ENCODE measurements at places on chromosomes 3 and 15.

- no peak for DNase-seq
Measured at GRCh38 chr3:4582624-4583023, 89.5 kb downstream of the ITPR1 start.

- no peak for DNase-seq
Measured at GRCh38 chr3:98691897-98692296, 71.2 kb upstream of the ST3GAL6 start.

DNA sequence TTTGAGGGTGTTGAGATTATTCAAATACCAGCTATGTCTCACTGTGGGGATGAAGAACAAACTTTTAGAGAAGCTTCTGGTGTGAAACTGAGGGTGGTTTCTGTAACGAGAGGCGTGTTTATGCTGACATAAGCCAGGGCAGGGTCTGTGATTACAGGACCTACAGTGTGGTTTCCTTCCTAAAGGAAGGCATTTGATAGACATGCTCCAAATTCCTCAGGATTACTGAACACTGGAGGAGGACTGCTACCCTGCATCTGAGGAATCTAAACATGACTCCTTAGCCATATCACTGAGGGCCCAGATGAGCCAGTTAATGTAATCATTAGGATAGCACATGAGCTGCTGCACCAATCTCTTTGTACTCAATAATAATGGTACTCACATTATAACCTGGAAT lies 328.4 kb upstream of the UMPS start:
- DNase-seq: no peak

GRCh38 chr15:92163641-92164040 lies 230.0 kb upstream of the ST8SIA2 start:
- DNase-seq: no peak

- DNase-seq: no peak
Measured at GRCh38 chr15:82129761-82130160, 83.9 kb upstream of the MEX3B start.
